HepG2 (cell line): ENCODE measurements at places on chromosomes 11 and 22. TPM values are rescaled to one million over a fixed set of nuclear protein-coding genes. Genes with fewer than 3 reads are reported as not detected.

The OR52I1 gene
- total RNA-seq, result not detected in 2 replicates

The DRD2 gene
- not detected in 2 replicates for total RNA-seq

The LINC01488 gene
- 0.14 and 0.58 TPM in 2 replicates for total RNA-seq

The NXPE1 gene
- not detected in 2 replicates for total RNA-seq

The OR2AG2 gene
- total RNA-seq, result not detected in 2 replicates

The SRRD gene
- 36.6 and 56.5 TPM in 2 replicates for total RNA-seq

The SLC22A9 gene
- total RNA-seq, result 1.9 and 4.0 TPM in 2 replicates

- peaks cover 19% of the 10 kb centered on the region for H3K4me1 ChIP-seq
- H3K36me3 ChIP-seq, result peaks cover 21% of the 10 kb centered on the region; the same call in 2 of the 3 replicates
- H3K27ac ChIP-seq, result no peak overlapping the region
- DNase-seq, result no peak
- no peak overlapping the region for H3K4me3 ChIP-seq
These were observed 2.3 kb downstream of the RBX1 start for GRCh38 chr22:40953471-40953870.

DNA sequence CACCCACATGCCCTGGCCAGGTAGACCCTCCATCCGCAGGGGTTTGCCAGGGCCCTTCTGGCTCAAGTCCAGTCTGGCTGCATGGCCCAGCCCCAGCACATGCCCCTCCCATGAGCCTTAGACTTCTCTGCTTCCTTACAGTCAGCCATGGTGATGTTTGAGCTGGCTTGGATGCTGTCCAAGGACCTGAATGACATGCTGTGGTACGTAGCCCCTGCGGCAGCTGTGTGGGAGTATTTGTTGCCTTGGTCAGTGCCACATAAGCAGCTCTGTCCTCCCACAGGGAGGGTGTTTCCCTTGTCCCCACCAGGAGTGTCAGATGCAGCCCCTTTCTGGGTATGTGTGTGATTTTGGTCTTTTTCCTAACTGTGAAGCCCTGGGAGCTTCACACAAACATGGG, 17.5 kb downstream of the CDC45 start:
- no peaks in the 10 kb centered on the region for H3K27me3 ChIP-seq
- H3K4me3 ChIP-seq, result no peak overlapping the region
- H3K36me3 ChIP-seq, result peaks cover 9% of the 10 kb centered on the region
- H3K27ac ChIP-seq, result no peak overlapping the region
- DNase-seq, result no peak

GRCh38 chr22:29269731-29270474, 1.8 kb downstream of the EWSR1 start:
- no peaks in the 10 kb centered on the region; the same call in 2 of the 3 replicates for H3K27me3 ChIP-seq
- DNase-seq, result peak; percentile 39
- peaks cover 68% of the 10 kb centered on the region for H3K4me1 ChIP-seq

DNA sequence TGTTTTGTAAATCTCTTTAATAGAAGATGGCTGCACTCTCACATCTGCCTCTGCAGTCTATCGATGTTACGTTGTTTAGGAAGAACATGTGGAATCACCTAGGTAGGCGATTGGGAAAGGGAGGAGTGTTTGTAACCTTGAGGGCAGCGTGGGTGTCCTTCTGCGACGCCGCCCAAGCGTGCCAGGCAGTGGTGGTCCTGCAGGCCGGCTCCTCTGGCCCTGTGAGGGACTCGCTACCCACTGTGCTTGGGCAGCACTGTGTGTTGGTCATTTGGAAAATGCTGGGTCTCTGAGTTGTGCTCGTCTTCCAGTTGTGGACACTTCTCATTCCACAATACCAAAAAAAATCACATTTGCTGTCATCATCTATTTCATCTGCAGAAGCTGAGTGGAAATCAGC, 29.1 kb downstream of the CTTN start:
- no peak for DNase-seq
- H3K36me3 ChIP-seq, result peaks cover 81% of the 10 kb centered on the region; the same call in 2 of the 3 replicates
- H3K27ac ChIP-seq, result no peak overlapping the region

DNA sequence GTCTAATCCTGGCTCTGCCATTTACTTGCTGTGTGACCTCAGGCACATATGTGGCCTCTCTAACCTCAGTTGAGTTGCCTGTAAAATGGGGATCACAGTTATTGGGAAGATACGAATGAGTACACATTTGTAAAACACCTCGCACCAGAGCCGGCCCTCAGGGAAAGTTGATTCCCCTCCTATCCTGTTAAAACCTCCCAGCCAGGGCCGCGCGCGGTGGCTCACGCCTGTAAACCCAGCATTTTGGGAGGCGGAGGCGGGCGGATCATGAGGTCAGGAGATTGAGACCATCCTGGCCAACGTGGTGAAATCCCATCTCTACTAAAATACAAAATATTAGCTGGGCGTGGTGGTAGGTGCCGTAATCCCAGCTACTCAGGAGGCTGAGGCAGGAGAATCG, 7.8 kb upstream of the MYBPC3 start:
- H3K27ac ChIP-seq, result no peak overlapping the region
- no peak overlapping the region for H3K4me3 ChIP-seq
- H3K27me3 ChIP-seq, result 0 out of 3 replicates have a peak, but pooled peaks cover 4% of the 10 kb centered on the region
- no peak for DNase-seq
- H3K36me3 ChIP-seq, result no peaks in the 10 kb centered on the region

GRCh38 chr11:35540526-35540925, 15.1 kb upstream of the PAMR1 start:
- no peaks in the 10 kb centered on the region for H3K27me3 ChIP-seq
- H3K27ac ChIP-seq, result no peak overlapping the region
- DNase-seq, result no peak
- H3K4me1 ChIP-seq, result no peaks in the 10 kb centered on the region
- no peak overlapping the region for H3K4me3 ChIP-seq

GRCh38 chr22:44444341-44445306, 53.4 kb downstream of the RTL6 start:
- H3K27ac ChIP-seq, result no peak overlapping the region
- no peak for DNase-seq
- no peaks in the 10 kb centered on the region for H3K4me1 ChIP-seq
- H3K4me3 ChIP-seq, result no peak overlapping the region
- H3K27me3 ChIP-seq, result peaks cover 6% of the 10 kb centered on the region

- H3K27me3 ChIP-seq, result no peaks in the 10 kb centered on the region
- peaks cover 43% of the 10 kb centered on the region for H3K36me3 ChIP-seq
- no peak overlapping the region for H3K27ac ChIP-seq
- no peak overlapping the region for H3K4me3 ChIP-seq
- DNase-seq, result no peak
These were observed 183.2 kb upstream of the PITPNB start for GRCh38 chr22:28102151-28102812.

DNA sequence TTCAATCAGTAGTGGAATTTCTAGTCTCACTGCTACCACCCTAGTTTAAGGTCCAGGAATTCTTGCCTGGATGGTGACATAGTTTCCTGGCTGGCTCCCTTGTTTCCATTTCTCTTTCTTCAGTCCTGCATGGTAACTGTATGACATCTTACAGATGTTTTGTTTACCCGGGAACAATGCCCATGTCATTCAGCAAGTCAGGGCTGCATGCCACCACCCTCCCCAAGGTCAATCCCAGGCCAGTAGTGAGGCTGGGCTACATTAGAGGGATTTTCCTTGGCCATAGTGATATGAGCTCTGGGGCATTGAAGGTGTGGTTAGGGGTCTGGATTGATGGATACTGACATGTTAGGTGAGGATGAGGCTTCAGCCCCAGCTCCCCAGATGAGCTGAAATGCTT, 114.9 kb upstream of the E2F8 start:
- no peaks in the 10 kb centered on the region for H3K4me1 ChIP-seq
- no peaks in the 10 kb centered on the region for H3K36me3 ChIP-seq
- no peak for DNase-seq
- H3K27ac ChIP-seq, result no peak overlapping the region

GRCh38 chr11:26995701-26996460, 2.0 kb downstream of the FIBIN start:
- H3K27ac ChIP-seq, result no peak overlapping the region
- H3K4me1 ChIP-seq, result no peaks in the 10 kb centered on the region
- H3K4me3 ChIP-seq, result no peak overlapping the region
- no peaks in the 10 kb centered on the region for H3K36me3 ChIP-seq
- DNase-seq, result no peak
- H3K27me3 ChIP-seq, result no peaks in the 10 kb centered on the region; the same call in 1 of the 2 replicates

- no peaks in the 10 kb centered on the region for H3K36me3 ChIP-seq
- H3K4me3 ChIP-seq, result no peak overlapping the region
- DNase-seq, result no peak
- no peak overlapping the region for H3K27ac ChIP-seq
These were observed 227.6 kb downstream of the ST3GAL4 start for GRCh38 chr11:126583101-126583500.

DNA sequence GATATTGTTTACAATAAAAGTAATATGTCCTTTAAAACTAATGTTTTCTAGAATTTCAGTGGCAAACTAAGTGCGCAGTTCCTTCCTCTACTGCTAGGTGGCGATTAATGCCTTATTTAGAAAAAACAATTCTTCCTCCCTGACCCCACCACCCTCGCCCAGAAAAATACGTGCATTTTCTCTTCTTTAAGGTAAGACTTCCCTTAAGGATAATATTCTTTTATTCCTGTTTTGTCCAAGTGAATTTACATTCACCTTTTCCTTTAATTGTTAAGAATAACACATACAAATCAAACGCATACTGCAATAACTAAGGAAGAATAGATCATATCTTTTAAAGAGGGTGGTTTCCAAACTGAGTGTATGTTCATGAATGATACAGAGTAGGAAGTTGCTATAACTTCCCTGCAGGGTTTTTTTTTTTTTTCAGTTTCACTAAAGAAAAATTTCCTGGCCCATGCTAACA, 17.0 kb upstream of the PSMA1 start:
- DNase-seq, result peak; percentile 20
- peaks cover 31% of the 10 kb centered on the region for H3K4me1 ChIP-seq
- no peaks in the 10 kb centered on the region; the same call in 2 of the 3 replicates for H3K36me3 ChIP-seq

DNA sequence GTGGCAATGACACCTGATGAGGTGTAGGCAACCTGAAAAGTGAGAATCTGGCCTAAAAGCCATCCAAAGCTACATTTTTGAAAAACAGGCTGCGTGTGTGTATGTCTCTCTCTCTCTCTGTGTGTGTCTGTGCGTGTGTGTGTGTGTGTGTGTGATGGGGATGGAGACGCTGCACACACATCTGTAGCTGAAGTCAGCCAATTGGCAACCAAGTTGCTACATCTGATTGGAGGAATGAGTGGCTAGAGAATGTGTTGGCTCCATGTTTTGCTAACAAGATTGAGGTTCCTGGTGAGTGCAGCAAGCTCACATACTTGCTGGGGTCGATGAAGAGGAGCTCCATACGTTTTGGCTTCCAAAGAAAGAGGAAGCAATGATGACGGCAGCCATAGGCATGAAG, 311.4 kb upstream of the NCAM1 start:
- no peaks in the 10 kb centered on the region for H3K4me1 ChIP-seq
- no peaks in the 10 kb centered on the region for H3K36me3 ChIP-seq

DNA sequence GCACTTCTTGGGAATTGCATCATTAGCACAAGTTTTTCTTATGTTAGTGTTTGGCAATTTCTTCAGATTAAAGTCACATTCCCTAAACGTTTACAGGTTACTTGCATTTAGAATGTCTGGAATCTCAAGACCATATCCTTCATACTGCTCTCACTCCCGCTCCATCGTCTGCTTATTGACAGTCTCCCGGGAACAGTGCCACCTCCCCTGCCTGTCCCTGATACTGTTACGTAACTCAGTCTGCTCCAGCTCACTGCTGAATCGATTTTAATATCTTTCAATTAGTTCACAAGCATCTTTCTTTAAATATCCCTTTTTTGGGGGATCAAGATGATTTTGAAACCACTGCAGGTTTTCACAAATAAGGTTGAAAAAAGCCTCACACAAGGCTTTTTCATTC, 48.2 kb downstream of the GLYATL2 start:
- H3K4me1 ChIP-seq, result no peaks in the 10 kb centered on the region
- no peaks in the 10 kb centered on the region for H3K36me3 ChIP-seq
- H3K27ac ChIP-seq, result no peak overlapping the region
- no peak overlapping the region for H3K4me3 ChIP-seq
- no peaks in the 10 kb centered on the region for H3K27me3 ChIP-seq

GRCh38 chr11:112160091-112160848, 3.6 kb downstream of the IL18 start:
- no peak overlapping the region for H3K27ac ChIP-seq
- no peak overlapping the region for H3K4me3 ChIP-seq
- no peaks in the 10 kb centered on the region for H3K36me3 ChIP-seq
